Astrocyte (in vitro differentiated cells and primary cell): ENCODE measurements at places on chromosomes 3 and 15. TPM values are rescaled to one million over a fixed set of nuclear protein-coding genes. Genes with fewer than 3 reads are reported as not detected.

P2RY1 gene
- total RNA-seq = 1.1 and 1.4 TPM in 2 replicates

GRCh38 chr15:70258369-70259027 is 160.8 kb upstream of the TLE3 start:
- DNase-seq = peak; percentile 18

- DNase-seq = no peak
Measured at GRCh38 chr3:44860117-44860516, 1.6 kb upstream of the TMEM42 start.

NR1I2 gene
- not detected in 2 replicates for total RNA-seq

- no peak for DNase-seq
Measured at GRCh38 chr3:23938688-23939087, 6.4 kb upstream of the NR1D2 start.

DNA sequence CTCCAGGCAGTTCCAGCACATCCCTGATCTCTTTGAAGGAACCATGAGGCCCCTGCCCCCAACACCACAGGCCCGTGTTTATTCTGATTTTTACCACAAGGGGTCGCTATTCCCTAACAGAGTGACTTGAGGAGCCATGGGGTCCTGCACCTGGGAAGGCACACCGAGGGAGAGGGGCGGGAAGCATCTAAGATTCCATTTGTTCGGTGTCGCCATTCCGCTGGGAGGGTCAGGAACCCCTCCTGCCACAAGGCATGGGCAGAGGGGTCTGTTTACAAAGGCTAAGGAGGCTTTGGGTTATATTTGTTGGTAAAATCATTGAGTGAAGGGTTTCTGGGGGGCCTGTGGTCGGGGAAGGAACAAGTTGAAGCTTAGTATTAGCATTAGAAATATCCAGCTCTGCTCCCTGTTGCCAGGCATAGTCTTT is 77.1 kb downstream of the WDR76 start:
- DNase-seq = peak; percentile 22

GRCh38 chr3:27939940-27940339 is 217.8 kb upstream of the EOMES start:
- DNase-seq = peak; percentile 57

GRCh38 chr3:105505170-105505569 is 138.5 kb downstream of the ALCAM start:
- no peak for DNase-seq

GRCh38 chr3:127853681-127854080 is 31.4 kb upstream of the MGLL start:
- no peak for DNase-seq

GRCh38 chr3:191387441-191388077 is 57.2 kb upstream of the UTS2B start:
- peak; percentile 23 for DNase-seq

DNA sequence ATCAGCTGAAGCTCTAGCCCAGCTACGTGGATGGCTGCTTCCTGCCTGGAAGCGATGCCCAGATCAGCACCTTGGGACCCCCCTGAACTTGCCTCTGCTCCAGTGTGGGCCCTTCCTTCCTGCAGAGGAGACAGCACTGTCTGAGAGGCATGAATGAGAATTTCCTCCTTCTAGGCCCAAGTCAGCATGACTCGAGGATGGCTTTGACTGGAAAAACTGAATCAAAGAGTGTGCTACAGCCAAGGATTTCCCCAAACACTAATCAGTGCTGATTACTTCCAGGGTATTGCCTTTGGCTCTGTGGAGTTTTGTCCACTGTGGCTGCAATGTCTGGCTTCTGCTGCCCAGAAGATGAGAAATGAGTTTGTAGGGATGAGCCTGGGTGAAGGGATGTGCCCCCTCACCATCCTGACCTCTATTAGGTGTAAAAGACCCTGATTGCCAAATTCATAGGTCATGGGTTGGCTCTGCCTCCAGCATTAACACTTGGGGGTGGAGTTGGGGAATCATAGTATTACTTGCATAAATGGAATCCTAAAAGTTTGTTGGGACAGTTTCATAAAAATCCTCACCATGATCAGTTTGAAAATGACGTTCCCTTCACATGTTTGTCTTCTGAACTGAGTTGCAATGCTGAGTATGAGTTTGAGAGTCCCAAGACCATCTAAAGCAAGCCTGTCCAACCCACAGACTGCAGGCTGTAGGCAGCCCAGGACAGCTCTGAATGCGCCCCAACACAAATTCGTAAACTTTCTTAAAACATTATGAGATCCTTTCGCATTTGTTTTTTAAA is 36.7 kb downstream of the FLNB start:
- peak; percentile 72 for DNase-seq

GRCh38 chr3:162769564-162769963 is 1273.0 kb downstream of the OTOL1 start:
- peak; percentile 11 for DNase-seq

GRCh38 chr3:177606891-177607290 is 409.6 kb upstream of the TBL1XR1 start:
- DNase-seq = no peak

GRCh38 chr3:158569794-158570193 is 1.2 kb upstream of the MLF1 start:
- no peak for DNase-seq

DNA sequence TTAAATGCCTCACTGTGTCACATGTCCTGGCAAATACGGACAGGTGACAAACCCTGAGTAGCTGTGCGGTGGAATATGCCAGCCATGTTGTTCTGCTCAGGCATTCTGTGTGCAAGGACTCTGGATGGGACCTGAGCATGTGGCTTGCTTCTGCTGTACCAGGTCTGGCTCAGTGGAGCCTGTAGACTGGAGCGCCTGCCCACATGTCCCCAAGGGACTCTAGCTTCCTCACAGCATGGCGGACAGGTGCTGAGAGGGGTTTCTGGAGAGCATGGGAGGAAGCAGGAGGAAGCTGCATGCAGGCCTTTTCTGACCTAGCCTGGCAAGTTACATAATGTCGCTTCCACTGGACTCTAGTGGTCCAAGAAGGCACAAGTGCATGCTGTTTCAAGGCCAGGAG is 96.3 kb downstream of the PLXNA1 start:
- DNase-seq = no peak

DNA sequence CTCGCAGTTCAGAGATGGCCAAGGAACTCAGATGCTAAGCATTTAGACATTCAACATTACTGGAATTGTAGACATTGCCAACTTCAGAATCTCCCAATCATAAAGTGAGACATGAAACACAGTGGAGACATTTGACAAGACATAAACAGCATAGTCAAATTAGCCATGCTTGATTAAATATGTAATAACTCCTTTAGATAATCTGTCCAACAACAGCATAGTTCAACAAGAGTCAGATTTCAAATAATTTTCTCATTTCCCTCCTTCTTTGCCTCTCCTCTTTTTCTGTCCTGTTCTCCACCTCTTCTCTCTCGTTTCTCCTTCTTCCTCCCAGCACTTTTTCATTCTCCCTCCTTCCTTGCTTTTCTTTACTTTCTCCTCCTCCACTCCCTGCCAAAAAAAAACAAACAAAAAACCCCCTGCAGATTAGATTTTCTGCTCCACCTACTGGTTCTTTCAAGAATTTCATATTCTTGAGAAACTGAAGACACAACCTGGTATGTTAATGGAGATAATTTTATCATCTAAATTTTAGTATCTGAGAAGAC is 20.2 kb downstream of the CPOX start:
- DNase-seq = no peak

MIX23 gene
- total RNA-seq = 43.2 and 46.6 TPM in 2 replicates

NEO1 gene
- total RNA-seq = 30.3 and 39.5 TPM in 2 replicates

DNA sequence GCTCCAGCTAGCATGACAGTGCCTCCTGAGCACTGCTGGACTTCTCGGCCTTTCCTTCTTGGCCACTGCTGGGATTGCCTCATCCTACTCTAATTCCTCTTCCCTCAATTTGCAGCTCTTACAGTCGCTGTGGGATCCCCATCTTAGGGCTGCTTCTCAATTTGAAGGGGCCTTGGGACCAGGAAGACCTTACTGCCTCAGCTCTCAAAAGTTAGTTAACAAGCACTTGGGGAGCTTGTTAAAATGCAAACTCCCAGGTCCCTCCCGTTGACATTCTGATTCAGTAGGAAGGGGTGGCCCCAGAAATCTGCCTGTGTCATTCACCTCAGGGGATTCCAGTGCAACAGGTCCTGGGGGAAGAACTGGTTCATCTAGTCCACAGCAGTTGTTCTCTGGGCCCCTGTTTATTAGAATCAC is 14.8 kb downstream of the BDH1 start:
- DNase-seq = no peak

DNA sequence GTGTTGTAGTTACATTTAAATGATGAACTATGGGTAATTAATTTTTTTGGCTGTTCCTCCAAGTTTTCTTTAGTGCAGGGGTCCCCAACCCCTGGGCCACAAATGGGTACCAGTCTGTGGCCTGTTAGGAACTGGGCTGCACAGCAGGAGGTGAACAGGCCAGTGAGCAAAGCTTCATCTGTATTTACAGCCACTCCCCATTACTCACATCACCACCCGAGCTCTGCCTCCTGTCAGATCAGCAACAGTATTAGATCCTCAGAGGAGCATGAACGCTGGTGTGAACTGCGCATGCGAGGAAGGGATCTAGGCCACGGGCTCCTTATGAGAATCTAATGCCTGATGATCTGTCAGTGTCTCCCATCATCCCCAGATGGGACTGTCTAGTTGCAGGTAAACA is 75.9 kb upstream of the RPL35A start:
- no peak for DNase-seq

DNA sequence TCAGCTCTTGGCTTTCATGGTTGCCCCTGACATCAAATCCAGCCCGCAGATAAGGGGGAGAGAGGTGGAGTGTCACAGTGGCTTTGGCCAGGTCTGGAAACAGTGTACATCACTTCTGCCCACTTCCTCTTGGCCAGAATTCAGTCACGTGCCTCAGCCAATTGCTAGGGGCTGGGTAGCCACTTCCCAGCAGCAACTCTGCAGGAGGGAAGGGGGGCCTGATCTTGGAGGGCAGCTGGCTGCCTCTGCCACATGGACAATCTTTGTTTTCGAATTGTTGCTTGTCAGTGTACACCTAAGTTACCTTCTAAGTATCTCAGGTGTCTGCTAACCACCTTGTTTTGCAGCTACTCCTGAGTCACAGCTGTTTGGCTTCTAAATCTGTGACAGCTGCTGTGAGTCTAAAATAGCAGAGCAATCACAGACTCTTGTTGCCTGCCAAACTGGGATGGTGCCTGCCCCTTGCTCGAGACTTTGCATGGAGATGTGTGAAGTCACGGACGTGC is 41.0 kb upstream of the LIMD1 start:
- DNase-seq = peak; percentile 84

DNA sequence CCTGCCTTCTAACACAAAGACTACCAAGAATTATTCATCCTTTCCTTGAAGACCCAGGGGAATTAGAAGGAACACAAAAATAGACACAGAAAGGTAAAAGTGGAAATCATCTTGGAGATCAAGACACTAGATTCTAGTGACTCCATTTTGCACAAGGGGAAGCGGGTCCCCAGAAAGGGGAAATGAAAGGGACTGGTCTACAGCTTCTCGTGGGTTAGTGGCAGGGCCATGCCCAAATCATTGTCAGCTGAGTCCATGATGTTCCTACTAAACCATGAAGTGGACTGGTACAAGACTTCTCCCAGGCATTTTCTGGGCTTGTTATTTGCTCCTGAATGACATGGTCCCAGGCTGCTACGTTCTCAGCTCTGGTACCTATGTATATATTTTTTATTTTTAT is 230.7 kb upstream of the TPRG1 start:
- no peak for DNase-seq

ARRDC4 gene
- 30.4 and 42.4 TPM in 2 replicates for total RNA-seq

GOLGA8T gene
- 0.32 TPM in 1 of 2 replicates, not detected in the other for total RNA-seq

LOXL1 gene
- total RNA-seq = 280 and 384 TPM in 2 replicates

- no peak for DNase-seq
Measured at GRCh38 chr3:43957553-43957952, 266.8 kb downstream of the ABHD5 start.

GOLGA8S gene
- total RNA-seq = 0.14 and 0.26 TPM in 2 replicates

HYKK gene
- total RNA-seq = 1.3 and 1.4 TPM in 2 replicates

- DNase-seq = no peak
Measured at GRCh38 chr15:32944431-32944830, 226.6 kb downstream of the GREM1 start.

ITIH1 gene
- not detected in 2 replicates for total RNA-seq

DNA sequence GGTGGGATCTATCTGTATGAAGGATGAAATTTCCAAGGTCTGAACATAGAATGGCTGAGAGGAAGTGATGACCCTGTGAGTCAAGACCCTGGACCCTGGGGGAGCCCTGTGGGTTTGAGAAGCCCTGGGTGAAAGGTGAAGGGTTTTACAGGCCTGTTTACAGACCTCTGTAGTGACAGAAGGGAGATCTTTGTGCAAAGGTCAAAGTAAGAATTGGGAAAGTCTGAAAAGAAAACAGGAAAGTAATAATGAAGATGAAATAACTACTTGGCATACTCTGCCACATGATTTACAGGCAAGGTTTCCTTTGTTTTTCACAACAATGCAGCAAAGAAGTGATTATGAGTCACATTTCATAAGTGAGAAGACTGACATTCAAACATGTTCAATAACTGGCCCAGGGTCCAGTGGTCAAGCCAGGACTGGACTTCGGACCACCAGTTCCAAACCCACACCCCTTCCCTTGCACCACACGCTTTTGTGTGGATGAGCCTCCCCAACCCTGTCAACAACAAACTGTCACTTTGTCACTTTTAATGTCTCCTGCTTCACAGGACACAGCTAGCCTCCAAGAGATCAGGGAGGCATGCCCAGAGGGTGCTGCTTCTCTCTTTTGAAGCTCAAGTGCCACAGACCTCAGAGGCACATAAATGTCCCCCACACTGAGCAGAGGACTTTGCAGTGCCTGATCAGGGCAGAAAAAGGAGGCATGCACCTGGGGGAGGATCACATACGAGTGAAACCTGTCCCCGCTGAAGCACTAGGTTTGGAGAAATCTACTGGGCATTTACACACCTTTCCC is 21.5 kb downstream of the CD86 start:
- no peak for DNase-seq

PLA1A gene
- total RNA-seq = 0.91 and 2.0 TPM in 2 replicates

GRCh38 chr15:85417276-85417675 is 36.9 kb downstream of the AKAP13 start:
- DNase-seq = peak; percentile 60

GRCh38 chr15:50280271-50280670 is 14.7 kb upstream of the HDC start:
- DNase-seq = peak; percentile 26

DNA sequence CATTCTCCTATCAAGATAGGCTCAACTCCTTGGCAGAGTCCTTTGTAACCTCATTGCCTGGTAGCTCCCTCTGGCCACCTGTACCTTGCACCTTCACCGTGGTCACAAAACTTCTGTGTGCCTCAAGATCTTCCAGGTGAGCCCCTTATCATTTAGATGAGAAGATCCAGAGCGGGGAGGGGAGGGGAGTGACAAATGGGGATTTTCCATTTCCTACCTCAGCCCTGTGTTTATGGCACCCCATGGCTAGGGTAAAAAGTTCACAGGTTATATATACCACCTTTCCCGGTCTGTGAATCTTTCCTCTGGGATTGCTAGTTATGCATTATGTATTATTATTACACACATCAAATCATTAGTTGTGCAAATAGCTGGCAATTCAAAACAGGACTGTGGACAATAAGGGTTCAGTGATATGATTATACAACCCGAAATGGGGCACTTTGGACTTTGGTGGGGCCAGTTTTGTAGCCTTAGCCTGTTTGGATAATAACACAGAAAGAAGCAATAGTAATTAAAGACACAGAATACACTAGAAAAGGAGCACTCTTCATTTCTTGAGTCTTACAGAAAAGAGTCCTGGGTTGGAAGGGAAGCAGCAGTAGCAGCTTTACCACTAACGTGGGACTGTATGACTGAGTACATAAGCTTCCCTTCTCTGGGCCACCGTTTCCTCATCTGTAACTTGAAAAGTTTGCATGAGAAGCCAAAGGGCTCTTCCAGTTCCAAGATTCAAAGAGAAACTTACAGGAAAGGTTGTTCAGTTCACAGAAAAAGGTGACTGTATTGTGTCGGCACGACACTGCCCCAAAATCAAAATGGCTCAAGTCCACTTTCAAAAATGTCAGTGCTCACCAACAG is 7.1 kb downstream of the TLE3 start:
- no peak for DNase-seq
